ENCODE measurements at places on chromosomes 3 and 15. TPM values are rescaled to one million over a fixed set of nuclear protein-coding genes. Genes with fewer than 3 reads are reported as not detected.

CYP8B1 gene
- total RNA-seq: not detected

UBR1 gene
- 18.6 TPM for total RNA-seq

HESX1 gene
- 0.91 TPM for total RNA-seq

IGDCC3 gene
- not detected for total RNA-seq

PTH1R gene
- total RNA-seq: not detected

ATP6V1A gene
- total RNA-seq: 65.2 TPM

ACP3 gene
- 3.8 TPM for total RNA-seq

GNB4 gene
- total RNA-seq: 22.6 TPM

SNAP23 gene
- total RNA-seq: 54.8 TPM

OXTR gene
- 2.8 TPM for total RNA-seq

LCMT2 gene
- 5.1 TPM for total RNA-seq

GCNT3 gene
- total RNA-seq: 11.6 TPM

EFHB gene
- total RNA-seq: not detected

PP2D1 gene
- not detected for total RNA-seq

SLC25A26 gene
- total RNA-seq: 15.8 TPM

FMN1 gene
- total RNA-seq: 5.5 TPM

B3GALNT1 gene
- total RNA-seq: 25.1 TPM

TTLL13 gene
- 0.29 TPM for total RNA-seq

LCTL gene
- total RNA-seq: not detected

CRYGS gene
- 9.5 TPM for total RNA-seq

RYR3 gene
- not detected for total RNA-seq

CFAP100 gene
- total RNA-seq: not detected

CASR gene
- 2.3 TPM for total RNA-seq

C3orf49 gene
- not detected for total RNA-seq

PIGB gene
- total RNA-seq: 17.5 TPM

FBXW12 gene
- not detected for total RNA-seq

SPINK8 gene
- total RNA-seq: not detected

GPR27 gene
- 1.0 TPM for total RNA-seq

GPR62 gene
- total RNA-seq: not detected

GOLGA8G gene
- not detected for total RNA-seq

SMCO1 gene
- not detected for total RNA-seq

EPHB1 gene
- total RNA-seq: 0.73 TPM

GTF2E1 gene
- 26.1 TPM for total RNA-seq

All from Calu3 (cell line).